M059J (cell line): ENCODE measurements at places on chromosomes 2 and 18. TPM values are rescaled to one million over a fixed set of nuclear protein-coding genes. Genes with fewer than 3 reads are reported as not detected.

GRCh38 chr2:187577310-187577709 lies 23.1 kb upstream of the TFPI start:
- no peak for DNase-seq

- DNase-seq: no peak
Measured at GRCh38 chr2:167406558-167406957, 518.3 kb downstream of the XIRP2 start.

PIK3C3 gene
- total RNA-seq: 62.1 and 67.3 TPM in 2 replicates

GRCh38 chr2:241048149-241048948 lies 49.9 kb downstream of the SNED1 start:
- DNase-seq: no peak

GLI2 gene
- total RNA-seq: 0.76 and 4.3 TPM in 2 replicates

DNA sequence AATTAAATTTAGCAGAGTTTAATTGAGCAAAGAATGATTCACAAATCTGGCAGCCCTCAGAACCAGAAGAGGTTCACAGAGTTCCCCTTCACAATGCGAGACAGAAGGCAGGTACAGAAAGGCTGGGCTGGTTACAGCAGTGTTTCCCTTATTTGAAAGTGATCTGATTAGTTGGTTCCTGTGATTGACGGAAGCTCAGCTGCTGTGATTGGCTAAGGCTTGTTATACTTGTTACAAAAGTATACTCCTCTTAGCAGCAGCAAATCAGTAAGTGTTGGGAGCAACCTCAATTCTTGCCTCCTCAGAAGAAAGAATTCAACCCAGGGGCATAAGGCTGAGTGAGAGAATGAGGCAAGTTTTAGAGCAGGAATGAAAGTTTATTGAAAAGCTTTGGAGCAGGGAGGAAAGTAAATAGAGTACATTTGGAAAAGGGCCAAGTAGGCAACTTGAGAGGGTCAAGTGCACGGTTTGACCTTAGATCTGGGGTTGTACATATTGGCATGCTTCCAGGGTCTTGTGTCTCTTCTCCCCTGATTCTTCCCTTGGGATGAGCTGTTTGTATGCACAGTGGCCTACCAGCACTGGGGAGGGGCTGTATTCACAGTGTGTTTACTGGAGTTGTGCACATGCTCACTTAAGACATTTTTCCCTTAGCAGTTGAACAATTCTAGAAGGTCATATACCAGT lies 431.8 kb upstream of the RAB12 start:
- DNase-seq: peak; percentile 72
